Activated T-cell treated with anti-CD3 and anti-CD28 coated beads, Interleukin-2, amount 50 U/mL, for 72 hours (primary cell): ENCODE measurements at places on chromosomes 4 and X. TPM values are rescaled to one million over a fixed set of nuclear protein-coding genes. Genes with fewer than 3 reads are reported as not detected.

- DNase-seq, result no peak
Observed at GRCh38 chr4:116499-116898, 7.8 kb upstream of the ZNF718 start.

The NELFA gene
- 40.8 TPM for total RNA-seq

DNA sequence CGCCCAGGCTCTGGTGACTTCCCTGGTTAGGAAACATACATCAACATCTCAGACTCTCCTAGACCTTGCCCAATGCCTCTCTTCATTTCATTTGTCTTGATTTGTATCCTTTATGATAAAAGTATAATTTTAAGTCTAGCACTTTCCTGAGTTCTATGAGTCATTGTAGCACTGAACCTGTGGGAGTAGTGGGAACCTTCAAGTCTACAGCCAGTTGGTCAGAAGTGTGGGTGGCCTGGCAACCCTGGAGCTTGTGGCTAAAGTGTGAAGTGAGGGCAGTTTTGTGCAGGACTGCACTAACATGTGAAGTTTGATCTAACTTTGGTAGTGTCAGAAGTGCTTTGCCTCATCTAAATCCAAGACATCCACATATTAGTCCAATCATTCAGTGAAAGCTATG, 259.3 kb upstream of the IGFBP7 start:
- no peak for DNase-seq

The S100P gene
- 18.0 TPM for total RNA-seq

The SPANXN4 gene
- not detected for total RNA-seq

The IL9R gene
- 9.8 TPM for total RNA-seq
